ENCODE measurements at places on chromosomes 11 and 22.

GRCh38 chr22:39946503-39947219, 13.5 kb upstream of the TMA7B start:
- DNase-seq: no peak

GRCh38 chr11:93528757-93529645, 14.2 kb downstream of the SMCO4 start:
- DNase-seq: no peak

GRCh38 chr11:78304201-78304600, 113.4 kb downstream of the GAB2 start:
- no peak for DNase-seq

DNA sequence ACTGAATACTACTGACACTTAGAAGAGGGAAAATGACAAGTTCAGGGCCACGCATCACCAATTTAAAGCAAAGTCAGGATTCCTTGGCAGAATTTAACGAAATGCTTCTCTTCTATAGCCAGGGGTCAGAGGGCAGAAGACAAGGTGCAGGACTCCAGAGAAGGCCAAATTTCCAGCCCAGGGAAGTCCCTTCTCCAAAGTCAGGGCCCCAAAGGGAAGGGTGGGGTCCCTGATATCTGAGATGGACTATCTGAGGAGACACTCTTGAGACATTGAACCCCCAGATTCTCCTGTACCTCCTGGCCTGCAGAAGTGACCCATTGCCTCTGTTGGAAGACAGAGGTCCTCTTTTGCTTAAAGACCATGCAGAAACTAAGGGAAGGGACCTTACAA, 91.2 kb downstream of the RPS6KA4 start:
- DNase-seq: no peak

GRCh38 chr11:61091373-61092279, 10.7 kb upstream of the CD5 start:
- DNase-seq: no peak

- no peak for DNase-seq
Observed at GRCh38 chr11:43360361-43361032, 1.8 kb downstream of the TTC17 start.

DNA sequence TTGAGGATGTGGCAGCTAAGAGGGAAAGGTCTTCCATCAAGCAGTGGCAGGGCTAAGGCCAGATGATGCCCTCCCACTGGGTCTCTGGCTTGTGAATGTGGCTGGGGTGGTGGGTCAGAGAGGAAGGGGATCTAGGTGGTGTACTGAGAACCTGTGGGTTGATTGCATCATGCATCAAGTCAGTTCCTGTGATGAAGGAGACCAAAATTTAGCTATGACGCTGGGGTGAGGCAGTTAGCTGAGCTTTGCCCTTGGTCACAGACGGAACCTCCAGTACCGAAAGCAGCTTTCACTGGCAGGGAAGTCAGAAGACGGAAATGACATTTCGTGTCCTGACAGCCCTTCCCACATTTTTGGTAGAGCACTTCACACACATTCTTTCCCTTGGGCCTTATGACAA, 20.7 kb downstream of the ATG16L2 start:
- DNase-seq: no peak

GRCh38 chr11:114348200-114349191, 51.8 kb downstream of the C11orf71 start:
- no peak for DNase-seq

DNA sequence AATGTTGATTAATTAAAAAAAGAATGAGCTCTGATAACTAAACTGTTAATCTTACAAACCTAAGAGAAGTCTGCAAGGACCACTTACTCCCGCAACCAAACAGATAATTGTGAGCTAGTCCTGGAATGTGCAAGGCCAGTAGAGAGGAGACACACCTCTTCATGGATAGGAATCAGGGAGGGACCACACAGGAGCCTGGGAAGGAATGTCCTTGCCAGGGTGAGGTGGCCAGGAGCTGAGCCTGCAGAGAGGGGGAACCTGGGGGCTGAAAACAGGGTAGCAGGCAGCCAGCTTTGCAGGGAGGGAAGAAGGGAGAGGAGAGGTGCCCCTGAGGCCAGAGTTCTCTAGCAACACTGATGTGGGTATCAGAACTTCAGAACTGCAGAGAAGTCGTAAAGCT, 9.4 kb upstream of the NLRP10 start:
- DNase-seq: no peak

- no peak for DNase-seq
Observed at GRCh38 chr11:73493956-73494598, 103.8 kb downstream of the FAM168A start.

DNA sequence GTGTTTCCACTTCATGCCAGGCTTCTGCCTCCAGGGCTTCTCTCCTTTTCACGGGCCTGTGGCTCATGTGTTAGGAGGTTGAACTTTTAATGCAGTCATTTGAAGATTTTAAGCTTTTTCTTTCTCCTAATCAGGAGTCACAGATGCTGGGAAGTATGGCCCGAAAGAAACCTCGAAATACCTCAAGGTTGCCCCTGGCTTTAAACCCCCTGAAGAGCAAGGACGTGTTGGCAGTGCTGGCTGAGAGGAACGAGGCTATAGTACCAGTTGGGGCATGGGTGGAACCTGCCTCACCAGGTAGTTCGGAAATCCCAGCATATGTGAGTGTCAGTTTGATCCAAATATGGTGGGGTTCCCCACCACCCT, 571 bp downstream of the CCDC15 start:
- DNase-seq: no peak

GRCh38 chr11:111494040-111494439, 18.1 kb downstream of the BTG4 start:
- no peak for DNase-seq

DNA sequence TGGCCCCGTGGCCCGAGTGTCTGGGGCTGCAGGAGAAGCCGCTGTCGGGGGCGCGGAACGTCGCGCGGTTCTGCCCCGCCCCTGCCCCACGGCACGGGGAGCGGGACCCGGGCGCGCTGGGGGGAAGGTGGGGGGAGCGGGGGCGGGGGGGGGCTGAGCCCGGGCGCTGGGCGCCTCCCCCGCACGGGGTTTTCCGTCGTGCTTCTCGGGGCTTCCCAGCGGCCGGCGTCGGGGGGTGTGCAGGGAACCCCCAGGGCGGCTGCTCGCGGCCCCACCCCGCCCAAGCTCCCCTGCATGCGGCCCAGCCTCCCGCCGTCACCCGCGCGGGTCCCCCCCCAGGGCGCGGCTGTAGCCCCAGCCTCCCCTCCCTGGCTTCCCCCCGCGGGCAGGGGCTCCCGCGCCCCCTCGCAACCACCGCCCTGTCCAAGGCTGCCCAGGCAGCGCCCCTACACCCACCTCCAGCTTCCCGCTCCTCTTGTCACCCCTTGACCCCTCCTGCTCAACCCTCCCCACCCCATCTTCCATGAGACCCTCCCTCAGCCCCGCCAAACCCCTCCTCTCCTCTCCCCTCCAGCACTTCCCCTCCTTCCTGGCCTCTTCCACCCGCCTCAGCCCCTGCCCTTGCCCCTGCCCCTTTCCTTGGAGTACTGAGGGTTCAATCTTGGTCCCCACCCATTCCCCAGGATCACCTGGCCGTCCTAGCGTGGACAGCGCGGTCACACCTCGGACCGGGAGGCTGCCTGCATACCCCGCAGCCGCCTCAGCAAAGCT, 1.7 kb downstream of the IL17REL start:
- no peak for DNase-seq

DNA sequence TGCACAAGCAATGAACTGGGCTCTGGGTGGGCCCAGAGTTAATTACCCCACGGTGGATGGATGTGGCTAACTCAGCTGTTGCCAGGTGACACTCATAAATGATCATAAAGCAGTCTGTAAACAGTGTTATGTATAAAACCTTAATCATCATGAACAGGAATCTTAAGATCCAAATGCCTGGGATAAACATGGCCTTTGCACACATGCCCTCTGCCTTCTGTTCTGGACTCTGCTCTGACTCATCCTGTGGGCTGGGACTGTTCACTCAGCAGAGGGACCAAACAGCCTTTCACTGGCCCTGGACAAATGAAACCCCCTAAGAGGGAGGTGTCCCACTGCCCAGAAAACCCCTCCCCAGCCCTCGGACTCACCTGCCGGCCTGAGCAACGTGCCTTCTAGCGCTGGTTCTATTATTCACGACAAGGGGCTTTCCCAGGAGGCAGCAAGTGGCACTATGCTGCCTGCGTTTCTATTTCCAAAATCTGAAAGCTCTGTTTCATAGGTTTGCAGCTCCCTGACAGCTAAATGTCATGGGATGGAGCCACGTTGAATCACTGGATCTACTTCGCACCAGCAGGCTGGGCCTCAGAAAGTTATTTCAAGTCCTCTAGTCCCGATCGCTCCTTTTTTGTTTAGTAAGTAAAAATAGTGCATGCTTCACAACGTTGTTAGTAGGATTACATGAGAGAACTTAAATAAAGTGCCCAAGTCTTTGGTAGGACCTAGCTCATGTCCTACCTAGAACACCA, 53.0 kb downstream of the LARGE1 start:
- no peak for DNase-seq

DNA sequence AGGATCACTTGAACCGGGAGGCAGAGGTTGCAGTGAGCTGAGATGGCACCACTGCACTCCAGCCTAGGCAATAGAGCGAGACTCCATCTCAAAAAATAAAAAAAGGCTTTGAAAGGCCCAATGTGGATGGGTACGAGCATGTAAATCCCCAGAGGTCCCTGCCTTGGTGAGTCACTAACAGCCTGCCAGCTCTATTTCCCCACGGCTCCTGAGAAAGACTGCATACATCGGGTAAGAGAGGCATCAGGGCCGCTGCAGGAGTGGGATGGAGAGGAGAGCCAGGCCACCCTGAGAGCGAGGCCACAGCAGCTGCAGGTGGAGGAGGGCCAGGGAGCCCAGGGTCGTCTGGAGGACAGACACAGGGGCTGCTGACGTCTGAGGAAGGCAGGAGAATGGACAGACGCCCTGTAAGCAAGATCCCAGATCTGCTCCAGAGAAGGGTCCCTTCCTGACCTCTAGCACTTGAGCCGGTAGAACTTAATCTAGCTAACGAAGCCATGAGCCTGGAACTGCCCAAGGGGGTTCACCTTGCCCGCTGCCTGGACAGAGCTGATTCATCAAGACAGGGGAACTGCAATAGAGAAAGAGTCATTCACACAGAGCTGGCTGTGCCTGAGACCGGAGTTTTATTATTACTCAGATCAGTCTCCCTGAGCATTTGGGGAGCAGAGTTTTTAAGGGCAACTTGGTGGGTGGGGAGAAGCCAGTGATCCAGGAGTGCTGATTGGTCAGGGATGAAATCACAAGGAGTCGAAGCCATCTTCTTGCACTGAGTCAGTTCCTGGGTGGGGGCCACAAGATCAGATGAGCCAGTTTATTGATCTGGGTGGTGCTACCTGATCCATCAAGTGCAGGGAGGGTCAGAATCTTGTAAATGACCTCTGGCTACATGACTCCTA, 5.1 kb upstream of the KRTAP5-9 start:
- no peak for DNase-seq

DNA sequence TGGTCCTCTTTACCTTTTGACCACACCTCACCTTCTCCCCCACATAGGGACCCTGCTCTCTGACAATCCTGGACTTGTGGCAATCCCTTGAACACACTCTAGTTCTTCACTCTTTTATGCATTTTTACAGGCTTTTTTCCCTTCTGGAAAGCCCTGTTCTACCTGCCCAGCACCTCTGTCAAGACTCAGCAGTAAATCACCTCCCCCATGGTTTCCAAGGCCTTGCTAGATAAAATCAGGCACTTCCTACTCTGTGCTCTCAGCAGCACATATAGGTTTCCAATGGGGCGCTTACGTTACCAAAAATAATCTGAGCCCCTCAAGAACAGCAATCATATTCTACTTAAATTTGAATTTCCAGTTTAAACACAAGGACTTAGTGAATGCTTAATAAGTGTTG, 53.9 kb downstream of the ETS1 start:
- DNase-seq: no peak

DNA sequence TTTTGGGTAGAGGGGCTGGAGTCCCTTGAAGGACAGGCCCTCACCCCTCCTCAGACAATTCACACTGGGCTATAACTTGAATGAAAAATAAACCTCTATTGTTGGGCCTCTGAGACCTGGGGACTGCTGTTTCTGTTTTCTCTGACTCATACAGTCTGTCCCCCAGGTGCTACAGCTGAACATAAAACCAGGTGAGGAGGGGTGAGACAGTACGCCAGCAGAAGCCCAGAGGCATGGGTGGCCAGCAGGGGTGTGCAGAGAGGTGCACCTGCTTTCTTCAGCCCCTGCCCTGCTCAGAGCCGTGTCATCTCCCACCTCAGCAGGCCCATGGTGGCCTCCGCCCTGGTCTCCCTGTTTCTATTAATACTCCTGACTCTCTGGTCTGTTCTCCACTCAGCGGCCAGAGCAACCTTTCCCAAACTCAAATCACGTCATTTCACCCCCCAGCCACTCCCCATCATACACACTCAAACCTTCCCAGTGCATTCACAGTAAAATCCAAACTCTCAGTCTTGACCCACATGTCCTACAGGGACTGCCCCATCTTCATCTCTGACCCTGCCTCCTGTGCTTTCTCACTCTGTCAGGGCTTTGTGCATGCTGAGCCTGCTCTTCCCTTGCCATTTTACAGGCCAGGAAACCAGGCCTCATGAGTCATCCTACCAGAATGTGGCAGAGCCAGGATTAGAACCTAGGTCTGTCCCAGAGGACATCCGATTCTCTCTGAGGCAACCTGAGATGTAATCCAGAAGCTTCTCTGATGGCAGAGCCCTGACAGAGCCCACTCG, 5.4 kb upstream of the IL2RB start:
- DNase-seq: no peak

- DNase-seq: no peak
Observed at GRCh38 chr11:13276454-13276831, 1.1 kb upstream of the BMAL1 start.

GRCh38 chr11:95229993-95230809, 801 bp downstream of the SESN3 start:
- peak; percentile 25 for DNase-seq

DNA sequence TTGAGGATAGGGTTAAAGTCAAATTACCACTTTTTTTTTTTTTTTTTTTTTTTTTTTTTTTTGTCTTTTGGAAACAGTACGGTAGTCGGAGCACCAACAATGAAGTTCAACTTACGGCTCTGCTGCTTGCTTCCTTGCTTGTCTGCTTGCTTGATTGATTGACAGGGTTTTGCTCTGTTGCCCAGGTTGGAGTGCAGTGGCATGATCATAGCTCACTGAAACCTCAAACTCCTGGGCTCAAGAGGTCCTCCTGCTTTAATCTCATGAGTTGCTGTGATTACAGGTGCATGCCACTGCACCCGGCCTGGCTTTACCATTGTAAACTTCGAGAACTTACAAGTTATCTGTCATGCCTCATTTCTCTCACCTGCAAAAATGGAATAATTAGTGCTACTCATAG, 5.8 kb downstream of the SGSM3 start:
- DNase-seq: no peak

- no peak for DNase-seq
Observed at GRCh38 chr11:73173755-73174494, 31.8 kb upstream of the FCHSD2 start.

DNA sequence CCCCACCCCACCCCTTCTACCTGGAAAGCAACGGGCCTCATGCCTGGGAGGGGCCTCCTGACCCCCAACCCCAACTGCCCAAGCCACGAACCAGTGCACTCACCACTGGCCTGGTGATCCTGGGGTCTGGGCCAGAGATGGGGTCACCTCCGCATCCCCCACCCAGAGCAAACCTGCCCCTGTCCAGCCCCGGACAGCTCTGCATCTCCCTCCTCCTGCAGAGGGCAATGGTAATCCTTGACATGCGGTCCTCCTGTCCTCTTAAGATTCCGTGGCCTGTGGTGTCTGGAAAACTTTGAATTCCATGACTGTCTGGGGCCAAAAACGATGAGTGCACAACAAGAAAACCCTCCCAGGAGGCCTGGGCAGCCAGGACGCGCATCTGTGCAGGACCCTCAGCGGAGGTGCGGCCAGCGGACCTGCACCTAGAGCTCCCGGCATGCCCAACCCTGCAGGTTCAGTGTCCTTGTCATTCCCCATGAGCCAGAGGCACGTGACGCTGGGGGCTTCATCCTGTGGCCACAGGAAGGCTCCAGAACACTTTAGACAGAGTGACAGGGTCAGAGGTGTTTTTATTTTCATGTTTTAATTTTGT, 16.1 kb upstream of the PPARA start:
- no peak for DNase-seq

Measured in activated CD4-positive, CD25-positive, alpha-beta regulatory T cell (primary cell).